Lung microvascular endothelial cell (primary cell): ENCODE measurements at places on chromosomes 4 and X.

- DNase-seq, result no peak
Observed at GRCh38 chr4:156820931-156821330, 150.7 kb downstream of the PDGFC start.

DNA sequence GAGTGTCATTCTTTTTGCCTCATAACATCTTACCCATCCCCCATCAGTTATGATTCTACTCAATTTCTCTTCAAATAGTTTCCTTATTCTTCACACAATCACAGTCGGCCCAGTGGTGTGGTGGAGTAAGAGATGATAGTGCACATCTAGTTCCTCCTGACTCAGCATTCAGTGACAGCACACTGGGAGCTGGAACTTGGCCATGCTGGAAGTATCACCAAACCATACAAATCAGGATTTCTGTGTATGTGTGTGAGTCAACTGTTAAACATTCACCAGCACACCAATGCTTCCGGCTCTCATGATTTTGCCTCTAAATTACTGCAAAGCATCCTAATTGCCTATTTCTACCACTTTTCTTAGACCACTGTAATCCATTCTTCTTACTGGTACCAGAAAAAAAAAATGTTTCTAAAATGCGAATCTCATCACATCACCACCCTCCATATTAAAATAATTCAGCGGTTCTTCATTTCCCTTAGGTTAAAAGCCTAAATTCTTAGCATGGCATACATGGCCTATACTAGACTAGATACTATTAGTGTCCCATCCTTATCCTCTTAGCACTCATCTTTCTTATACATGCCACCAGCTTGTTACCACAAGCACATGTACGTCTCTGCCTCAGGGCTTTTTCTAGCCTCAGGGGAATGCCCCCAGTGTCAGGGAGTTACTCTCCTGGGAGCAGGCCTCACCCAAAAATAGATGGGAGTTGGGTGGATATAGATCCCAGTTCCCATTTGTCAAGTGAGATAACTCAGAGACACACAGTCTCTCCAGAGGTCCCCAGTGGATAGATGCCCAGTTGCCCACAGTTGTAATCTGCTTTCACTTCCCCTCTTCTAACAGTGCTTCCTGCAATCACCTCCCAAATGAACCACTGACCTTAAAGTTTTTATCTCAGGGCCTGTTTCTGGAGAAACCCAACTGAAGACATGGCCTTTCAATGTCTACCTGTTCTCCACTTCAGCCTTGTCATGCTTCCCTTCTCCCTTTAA is 49.2 kb upstream of the DDX53 start:
- DNase-seq, result peak; percentile 88

DNA sequence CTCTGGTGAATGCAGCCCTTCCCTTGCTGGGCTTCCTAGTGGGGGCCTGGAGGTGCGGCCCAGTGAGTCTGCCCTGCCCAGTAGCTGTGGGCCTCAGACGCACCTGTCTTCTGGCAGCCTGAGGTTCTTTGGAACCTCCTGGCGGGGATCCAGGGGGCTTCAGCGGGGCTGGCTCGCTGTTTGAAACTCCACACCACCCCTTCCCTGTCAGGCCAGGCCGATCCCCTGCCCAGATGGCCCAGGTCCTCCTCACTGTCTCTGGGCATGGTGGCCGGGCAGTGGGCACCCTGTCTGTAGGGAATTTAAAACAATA is 10.7 kb upstream of the NKX1-1 start:
- DNase-seq, result no peak

DNA sequence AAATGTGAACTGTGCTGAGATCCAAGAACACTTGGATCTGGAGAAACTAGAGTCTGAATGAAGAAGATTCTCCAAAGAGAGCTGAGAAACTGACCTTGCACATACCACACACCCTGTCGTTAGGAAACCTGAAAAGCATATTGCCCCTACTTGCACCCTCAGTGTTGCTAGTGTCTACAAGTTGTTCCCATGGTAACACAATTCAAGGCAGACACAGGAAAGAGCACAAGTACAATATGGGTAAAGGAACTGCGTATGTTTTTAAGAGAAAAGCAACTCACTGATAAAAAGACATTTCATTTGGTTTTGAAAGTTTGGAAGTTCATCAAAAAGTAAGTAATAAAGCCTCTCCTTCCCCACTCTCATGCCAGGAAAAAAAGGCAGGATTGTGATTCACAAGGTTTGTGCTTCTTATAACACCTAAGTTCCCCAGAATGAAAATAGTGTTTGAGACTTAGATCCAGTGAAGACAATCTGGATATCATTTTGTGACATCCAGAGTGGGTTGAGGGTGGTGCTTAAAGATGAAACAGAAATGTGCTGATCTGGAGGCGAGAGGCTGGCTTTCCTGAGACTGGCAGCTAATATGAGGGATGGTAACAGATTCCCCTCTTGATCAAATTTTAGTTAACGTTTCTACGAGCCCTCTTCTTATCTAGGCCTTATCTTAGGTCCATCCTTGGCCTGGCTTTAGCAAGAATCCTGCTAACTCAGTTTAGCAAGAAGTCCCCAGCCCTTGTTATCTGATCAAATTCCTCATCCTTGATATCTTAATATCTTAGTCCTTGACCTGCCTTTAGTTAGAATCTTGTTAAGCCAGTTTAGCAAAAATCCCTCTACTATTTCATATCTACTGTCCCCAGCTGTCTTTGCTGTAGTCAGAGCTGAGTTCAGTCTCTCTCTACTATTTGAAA is 42.3 kb downstream of the NIPAL1 start:
- no peak for DNase-seq

GRCh38 chr4:104352211-104352610 is 142.5 kb downstream of the CXXC4 start:
- DNase-seq, result no peak

DNA sequence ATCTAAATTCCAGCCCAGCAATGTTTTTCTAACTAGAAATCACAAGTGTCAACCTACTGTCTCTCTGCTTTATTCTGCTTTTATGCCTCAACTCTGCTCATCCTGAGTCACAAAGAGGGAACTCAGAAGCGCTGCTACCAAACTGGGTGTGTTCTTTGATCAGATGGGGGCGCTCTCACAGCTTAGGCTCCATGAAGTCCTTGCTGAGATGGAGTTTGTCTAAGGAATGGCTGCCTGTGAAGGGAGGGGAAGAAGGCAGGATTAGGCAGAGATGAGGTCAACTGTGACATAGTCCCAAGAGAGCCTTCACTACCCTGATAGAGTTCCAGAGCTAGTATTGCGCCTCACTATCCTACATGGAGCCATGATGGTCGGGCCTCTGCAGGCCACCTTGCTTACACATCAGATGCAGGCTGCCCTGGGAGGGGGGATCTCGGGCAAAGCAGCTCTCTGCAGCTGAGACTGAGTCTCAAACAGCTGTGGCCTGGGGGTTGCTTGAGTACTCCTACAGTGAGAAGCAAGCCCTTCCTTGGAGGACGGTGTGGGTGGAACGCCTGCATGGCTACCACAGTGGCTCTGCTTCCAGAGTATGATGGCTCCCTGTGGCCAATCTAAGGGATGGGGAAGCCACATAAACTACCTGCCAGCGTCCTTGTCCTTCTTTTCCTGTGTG is 219.9 kb downstream of the CCNG2 start:
- DNase-seq, result no peak

GRCh38 chrX:14916017-14916674 is 42.9 kb downstream of the MOSPD2 start:
- no peak for DNase-seq

GRCh38 chr4:1164444-1164843 is 7.9 kb downstream of the SPON2 start:
- DNase-seq, result no peak
